ENCODE measurements at places on chromosomes 2 and 18.

GRCh38 chr2:193738892-193739291 is 1544.2 kb upstream of the TMEFF2 start:
- DNase-seq = no peak

GRCh38 chr18:31447530-31448191 is at the start of gene DSG3:
DSG3 (plus strand) TSS chr18:31447741; CDS start chr18:31447878, 137 bp downstream.
- DNase-seq = no peak

- DNase-seq = no peak
Measured at GRCh38 chr18:9858642-9859041, 27.1 kb upstream of the TXNDC2 start.

DNA sequence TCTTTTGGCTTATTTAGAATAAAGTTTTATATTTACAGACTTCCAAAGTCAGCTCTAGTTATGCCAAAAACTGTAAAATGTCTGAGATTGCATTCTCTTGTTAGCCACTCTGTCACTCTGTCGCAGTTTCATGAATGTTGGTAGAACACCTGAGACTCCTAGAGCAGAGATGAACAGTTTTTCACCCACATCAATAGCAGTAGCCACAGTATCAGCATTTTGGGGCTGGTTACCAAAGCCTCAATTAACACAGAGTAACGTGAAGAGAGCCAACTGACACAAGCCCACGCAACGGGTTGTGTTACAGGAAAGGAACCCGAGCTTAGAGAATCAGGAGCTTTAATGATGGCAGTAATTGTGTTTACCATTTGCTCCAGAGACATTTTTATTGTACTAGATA is 443.0 kb upstream of the SLC39A10 start:
- DNase-seq = no peak

GRCh38 chr2:17733599-17733998 is 20.0 kb downstream of the SMC6 start:
- DNase-seq = no peak

DNA sequence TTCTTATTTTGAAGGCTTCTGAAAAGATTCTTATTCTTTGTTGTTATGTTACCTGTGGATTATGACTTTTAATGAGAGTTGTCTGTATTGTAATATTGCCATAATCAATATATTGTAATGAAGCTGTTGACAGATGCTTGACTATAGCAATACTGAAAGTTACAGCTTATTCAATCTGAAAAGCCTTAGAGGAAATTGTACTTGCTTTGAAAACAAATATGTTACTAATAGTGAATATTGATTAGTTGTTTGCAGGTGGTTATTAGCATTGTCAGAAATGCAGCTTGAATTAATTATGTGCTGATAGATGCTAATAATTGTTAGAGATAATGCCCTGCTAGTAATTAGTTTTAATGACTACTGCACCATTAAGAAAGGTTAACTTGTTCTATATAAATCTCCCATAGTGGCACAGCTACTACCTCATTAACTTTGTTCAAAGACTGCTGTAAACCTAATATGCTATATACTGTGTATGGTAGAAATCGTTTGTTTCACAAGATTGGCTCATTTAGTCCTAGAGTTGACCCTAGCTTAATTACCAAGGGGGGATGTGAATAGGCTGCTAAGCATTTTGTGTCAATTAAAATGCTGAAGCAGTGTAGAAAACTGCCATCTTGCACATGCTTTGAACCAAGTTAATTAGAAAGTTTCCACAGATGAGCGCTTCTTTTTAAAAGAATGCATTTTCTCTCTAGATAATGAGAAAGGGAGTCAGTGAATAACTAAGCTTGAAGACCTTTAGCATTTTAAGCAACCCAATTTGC is 30.5 kb downstream of the SLC39A10 start:
- DNase-seq = no peak

DNA sequence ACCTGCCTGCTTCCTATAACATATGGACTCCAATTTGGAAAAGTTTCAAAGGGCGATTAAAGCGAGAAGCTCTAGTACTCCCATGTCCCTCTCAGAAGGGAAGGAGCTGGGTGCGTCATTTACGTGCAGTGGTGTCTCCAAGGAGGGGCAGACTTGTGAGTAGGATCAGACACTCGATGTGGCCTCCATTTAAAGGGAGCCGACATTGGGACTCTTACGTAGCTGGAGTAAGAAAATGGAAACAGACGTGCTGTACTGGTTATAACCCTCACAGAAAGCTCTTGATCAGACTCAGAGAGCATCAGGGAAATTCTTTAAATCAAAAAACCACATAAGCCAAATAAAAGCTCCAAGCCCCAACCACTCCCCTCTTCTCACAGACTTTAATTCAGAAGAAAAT is 198.5 kb downstream of the KLHL29 start:
- no peak for DNase-seq

GRCh38 chr18:49174478-49174877 is 223.7 kb upstream of the SMAD7 start:
- DNase-seq = no peak

DNA sequence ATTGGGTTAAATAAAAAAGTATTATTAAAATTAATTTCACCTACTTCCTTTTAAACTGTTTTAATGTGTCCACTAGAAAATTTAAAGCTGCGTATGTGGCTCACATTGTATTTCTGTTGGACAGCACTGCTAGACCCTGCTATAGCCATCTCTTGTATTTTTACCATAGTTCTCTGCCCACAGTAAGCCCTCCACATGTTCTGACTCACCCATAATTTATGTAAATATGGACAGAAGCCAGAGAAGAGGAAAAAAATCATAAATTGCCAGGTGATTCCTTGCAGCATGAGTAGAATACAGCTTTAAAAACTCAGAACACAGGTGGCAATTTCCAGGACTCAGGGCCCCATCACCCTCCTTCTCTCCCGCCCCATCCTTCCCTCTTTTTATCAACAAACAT is 142.4 kb upstream of the MEX3C start:
- DNase-seq = no peak

DNA sequence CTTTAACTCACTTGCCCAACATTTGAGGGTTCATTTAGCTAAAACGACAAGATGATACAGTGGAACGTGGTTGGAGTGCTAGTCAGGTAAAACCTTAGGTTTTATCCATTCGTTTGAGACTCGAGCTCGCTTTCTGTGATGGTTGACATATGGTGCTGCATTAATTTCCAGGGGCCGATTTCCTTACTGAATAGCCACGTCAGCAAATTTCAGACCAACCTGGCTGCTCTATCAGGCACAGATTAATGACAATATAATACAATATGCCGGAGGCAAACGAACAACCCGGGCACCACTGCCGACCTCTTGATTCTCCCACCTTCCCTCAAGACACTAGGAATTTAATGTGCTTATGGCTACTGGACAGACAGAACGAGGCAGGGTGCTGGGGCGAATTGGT is 42.0 kb downstream of the NABP1 start:
- no peak for DNase-seq

- DNase-seq = no peak
Measured at GRCh38 chr2:605674-606608, 71.3 kb downstream of the TMEM18 start.

Measured in SIG-M5 (cell line).